Endodermal cell (in vitro differentiated cells): ENCODE measurements at places on chromosomes 3 and 15.

- DNase-seq, result no peak
Measured at GRCh38 chr15:38454696-38455090, 766 bp downstream of the FAM98B start.

DNA sequence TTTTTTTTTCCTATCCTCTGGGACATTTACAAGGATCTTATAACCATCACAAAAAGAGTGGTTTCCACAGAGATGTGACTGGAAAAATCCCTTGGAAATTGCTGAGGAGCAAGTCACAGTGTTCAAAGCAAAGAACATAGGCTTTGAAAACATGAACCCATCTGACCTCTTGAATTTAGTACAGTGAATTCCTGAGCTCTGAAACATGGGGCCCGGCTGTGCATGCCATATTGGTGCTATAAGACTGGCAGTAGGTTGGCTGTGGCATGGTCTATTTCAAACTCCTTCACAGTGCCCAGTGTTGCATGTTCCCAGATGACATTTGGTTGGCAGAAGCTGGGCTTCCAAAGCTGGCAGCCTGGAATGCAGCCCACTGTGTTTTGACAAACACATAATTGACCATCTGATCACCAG lies 202.2 kb downstream of the TIGIT start:
- DNase-seq, result no peak

DNA sequence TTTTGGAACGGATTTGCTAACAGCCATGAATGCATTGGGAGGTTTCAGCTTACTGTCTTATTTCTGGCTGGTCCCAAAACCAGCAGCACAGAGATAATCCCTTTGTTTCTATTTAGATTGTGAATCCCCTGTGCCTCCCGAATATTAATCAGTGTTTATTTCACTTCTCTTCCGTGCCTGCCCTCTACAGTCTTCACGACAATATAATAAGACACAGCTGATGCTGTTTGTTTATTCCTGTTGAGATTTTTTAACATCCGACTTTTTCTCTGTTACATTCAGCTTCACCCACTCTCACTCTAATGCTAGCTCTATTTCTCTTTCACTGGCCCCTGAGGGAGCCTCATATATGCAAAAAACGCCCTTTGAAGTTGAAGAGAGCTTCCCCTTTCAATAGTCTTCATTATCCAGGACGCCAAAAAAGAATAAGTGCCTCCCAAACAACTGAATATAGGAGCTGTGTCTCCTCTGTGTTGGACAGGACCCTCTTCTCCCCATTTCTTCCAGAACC lies 995.3 kb downstream of the ROBO2 start:
- no peak for DNase-seq

- no peak for DNase-seq
Measured at GRCh38 chr3:140610544-140610943, 67.3 kb upstream of the TRIM42 start.
